Mesangial cell (primary cell): ENCODE measurements at places on chromosomes 12 and 14. TPM values are rescaled to one million over a fixed set of nuclear protein-coding genes. Genes with fewer than 3 reads are reported as not detected.

Gene RHOF
- total RNA-seq: 131 and 170 TPM in 2 replicates

Gene PYGL
- 59.1 and 74.3 TPM in 2 replicates for total RNA-seq

Gene SALL2
- 13.4 and 24.2 TPM in 2 replicates for total RNA-seq

Gene TMEM119
- under 0.01 and 2.7 TPM in 2 replicates for total RNA-seq

Gene NXPH4
- total RNA-seq: 1.0 TPM in 1 of 2 replicates, not detected in the other

Gene NEUROD4
- not detected in 2 replicates for total RNA-seq
